SJCRH30 (cell line): ENCODE measurements at places on chromosomes 3 and 15. TPM values are rescaled to one million over a fixed set of nuclear protein-coding genes. Genes with fewer than 3 reads are reported as not detected.

GRCh38 chr3:104176706-104177105 is 1190.0 kb upstream of the ALCAM start:
- H3K27me3 ChIP-seq, result no peaks in the 10 kb centered on the region
- no peaks in the 10 kb centered on the region for H3K4me1 ChIP-seq
- H3K36me3 ChIP-seq, result no peaks in the 10 kb centered on the region
- no peak overlapping the region for H3K4me3 ChIP-seq

GOLGA6L7 gene
- total RNA-seq, result 0.06 and 0.15 TPM in 2 replicates

DNA sequence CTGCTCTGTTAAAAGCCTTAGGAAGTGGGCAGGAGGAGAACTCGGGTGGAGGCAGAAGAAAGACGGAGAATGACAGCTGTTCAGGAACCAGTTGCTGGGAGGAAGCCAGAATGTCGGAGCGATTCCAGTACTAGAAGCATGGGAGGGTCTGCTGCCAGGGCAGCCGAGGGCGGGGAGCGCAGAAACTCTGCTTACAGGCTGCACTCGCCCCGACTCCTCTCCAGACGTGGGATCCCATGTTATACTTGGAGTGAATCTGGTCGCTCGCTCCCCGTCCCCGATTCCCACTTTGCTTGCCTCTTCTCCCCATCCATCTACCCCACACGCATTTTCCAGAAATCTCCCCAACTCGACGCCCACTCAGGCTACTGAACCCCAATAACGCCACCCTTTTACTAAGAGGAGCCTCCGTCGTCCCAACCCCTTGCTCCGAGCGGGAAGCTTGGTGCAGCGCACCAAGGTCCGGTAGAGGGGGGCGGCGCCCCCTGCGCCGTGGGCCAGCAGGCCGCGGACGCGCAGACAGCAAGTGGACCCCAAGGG is 665 bp downstream of the GATM start:
- peak overlapping the region; percentile 94 for H3K27ac ChIP-seq
- peaks cover 23% of the 10 kb centered on the region for H3K4me1 ChIP-seq
- H3K4me3 ChIP-seq, result peak overlapping the region; percentile 82
- peak; percentile 90 for DNase-seq

GRCh38 chr15:31016446-31016915 is 25.1 kb upstream of the MTMR10 start:
- no peak overlapping the region for H3K27ac ChIP-seq
- H3K27me3 ChIP-seq, result no peaks in the 10 kb centered on the region
- no peaks in the 10 kb centered on the region for H3K4me1 ChIP-seq

DNA sequence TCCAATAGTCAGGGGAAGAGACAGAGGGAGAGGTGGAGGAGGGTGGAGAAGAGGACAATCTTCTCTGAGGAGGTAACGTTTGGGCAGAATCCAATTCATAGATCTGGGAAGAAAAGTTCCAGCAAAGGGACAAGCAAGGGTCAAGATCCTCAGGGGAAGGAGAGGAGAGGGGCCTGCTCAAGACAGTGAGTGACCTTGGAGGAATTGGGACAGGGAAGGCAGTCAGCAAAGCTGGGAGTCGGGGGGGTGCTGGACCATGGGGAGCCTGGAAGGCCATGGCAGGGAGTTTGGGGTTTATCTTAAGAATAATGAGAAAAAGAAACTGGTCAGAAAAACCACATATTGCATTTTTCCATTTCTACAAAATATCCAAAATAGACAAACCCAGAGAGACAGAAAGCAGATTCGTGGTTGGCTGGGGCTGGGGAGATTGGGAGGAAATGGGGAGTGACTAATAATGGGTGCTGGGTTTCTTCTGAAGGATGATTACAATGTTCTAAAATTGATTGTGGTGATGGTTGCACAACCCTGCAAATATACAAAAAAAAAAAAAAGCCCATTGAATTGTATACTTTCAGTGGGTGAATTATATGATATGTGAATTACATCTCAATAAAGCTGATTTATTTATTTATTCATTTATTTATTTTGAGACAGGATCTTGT is 19.6 kb upstream of the SRP14 start:
- no peak overlapping the region for H3K27ac ChIP-seq
- no peaks in the 10 kb centered on the region for H3K36me3 ChIP-seq
- H3K4me1 ChIP-seq, result peaks cover 33% of the 10 kb centered on the region
- no peaks in the 10 kb centered on the region for H3K27me3 ChIP-seq
- no peak for DNase-seq

GPR176 gene
- 14.8 and 16.1 TPM in 2 replicates for total RNA-seq

DNA sequence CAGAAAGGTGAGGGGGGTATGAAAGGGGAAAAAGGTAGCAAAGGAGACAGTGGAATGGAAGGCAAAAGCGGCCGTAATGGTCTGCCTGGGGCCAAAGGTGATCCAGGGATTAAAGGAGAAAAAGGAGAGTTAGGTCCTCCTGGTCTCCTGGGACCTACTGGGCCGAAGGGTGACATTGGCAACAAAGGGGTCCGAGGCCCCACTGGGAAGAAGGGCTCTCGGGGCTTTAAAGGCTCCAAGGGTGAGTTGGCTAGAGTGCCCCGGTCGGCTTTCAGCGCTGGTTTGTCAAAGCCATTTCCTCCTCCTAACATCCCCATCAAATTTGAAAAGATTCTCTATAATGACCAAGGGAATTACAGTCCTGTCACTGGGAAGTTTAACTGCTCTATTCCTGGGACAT is 6.7 kb downstream of the OTOL1 start:
- H3K4me3 ChIP-seq, result no peak overlapping the region
- H3K27ac ChIP-seq, result no peak overlapping the region
- DNase-seq, result no peak
- H3K4me1 ChIP-seq, result no peaks in the 10 kb centered on the region

GRCh38 chr15:47965297-47965696 is 155.5 kb upstream of the SLC24A5 start:
- no peak overlapping the region for H3K4me3 ChIP-seq
- H3K27me3 ChIP-seq, result no peaks in the 10 kb centered on the region
- H3K4me1 ChIP-seq, result no peaks in the 10 kb centered on the region

DNA sequence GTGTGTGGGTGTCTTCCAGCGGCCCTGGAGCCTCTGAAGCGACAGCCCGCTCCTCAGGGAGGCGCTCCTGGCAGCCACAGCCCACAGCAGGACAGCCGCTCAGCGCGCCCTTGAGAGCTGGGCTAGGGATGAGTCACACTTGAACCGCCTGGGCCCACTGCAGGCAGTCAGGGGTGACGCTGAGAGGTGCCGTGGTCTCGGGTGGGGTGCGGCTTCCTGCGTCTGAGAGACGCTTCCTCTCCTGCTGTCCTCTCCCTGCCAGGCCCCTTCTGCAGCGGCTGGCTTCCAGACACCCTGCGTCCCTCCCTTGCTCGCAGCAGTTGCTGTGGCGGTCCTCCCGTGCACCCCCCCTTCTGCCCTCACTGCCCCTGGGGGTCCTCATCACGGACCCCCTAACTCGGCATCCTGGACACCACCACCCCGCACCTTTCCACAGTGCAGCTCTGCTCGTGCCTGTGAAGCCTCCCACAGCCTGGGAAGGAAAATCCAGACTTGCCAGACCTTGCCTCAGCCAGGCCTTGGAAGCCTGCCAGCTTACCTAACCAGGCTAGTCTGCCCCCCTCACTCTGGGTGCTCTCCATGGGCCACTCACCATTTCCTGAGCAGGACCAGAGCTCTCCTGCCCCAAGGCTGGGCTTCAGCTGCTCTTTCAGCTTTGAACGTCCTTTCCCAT is 1.1 kb upstream of the SPTBN5 start:
- peak; percentile 86 for DNase-seq
- H3K27me3 ChIP-seq, result no peaks in the 10 kb centered on the region
- H3K4me3 ChIP-seq, result peak overlapping the region; percentile 42
- H3K27ac ChIP-seq, result peak overlapping the region; percentile 64
- H3K36me3 ChIP-seq, result peaks cover 10% of the 10 kb centered on the region

COX5A gene
- 212 and 220 TPM in 2 replicates for total RNA-seq

GRCh38 chr15:50797926-50798325 is 32.4 kb upstream of the SPPL2A start:
- H3K36me3 ChIP-seq, result no peaks in the 10 kb centered on the region
- H3K4me3 ChIP-seq, result no peak overlapping the region
- no peaks in the 10 kb centered on the region for H3K4me1 ChIP-seq
- no peak for DNase-seq

- H3K27me3 ChIP-seq, result no peaks in the 10 kb centered on the region; the same call in 1 of the 2 replicates
- H3K4me3 ChIP-seq, result no peak overlapping the region
- no peak overlapping the region for H3K27ac ChIP-seq
- no peaks in the 10 kb centered on the region for H3K4me1 ChIP-seq
These were observed 45.2 kb downstream of the HOMER2 start for GRCh38 chr15:82907350-82907749.

GRCh38 chr15:72198356-72199204 is 993 bp upstream of the GRAMD2A start:
- H3K4me3 ChIP-seq, result no peak overlapping the region
- no peak overlapping the region for H3K27ac ChIP-seq
- H3K36me3 ChIP-seq, result peaks cover 58% of the 10 kb centered on the region
- H3K4me1 ChIP-seq, result peaks cover 24% of the 10 kb centered on the region
- no peaks in the 10 kb centered on the region for H3K27me3 ChIP-seq

SAMMSON gene
- 0.08 TPM in 1 of 2 replicates, not detected in the other for total RNA-seq

- no peaks in the 10 kb centered on the region for H3K36me3 ChIP-seq
- H3K4me3 ChIP-seq, result no peak overlapping the region
- DNase-seq, result no peak
- H3K4me1 ChIP-seq, result no peaks in the 10 kb centered on the region
These were observed 69.3 kb downstream of the CHST2 start for GRCh38 chr3:143188881-143189280.

GRCh38 chr3:43736558-43737440 is 46.1 kb downstream of the ABHD5 start:
- peak overlapping the region; percentile 39; the same call in 1 of the 2 replicates for H3K27ac ChIP-seq
- H3K4me1 ChIP-seq, result peaks cover 10% of the 10 kb centered on the region
- DNase-seq, result peak; percentile 27
- H3K36me3 ChIP-seq, result no peaks in the 10 kb centered on the region
- H3K27me3 ChIP-seq, result no peaks in the 10 kb centered on the region

GRCh38 chr15:49428409-49429095 is 5.5 kb downstream of the FGF7 start:
- no peaks in the 10 kb centered on the region for H3K27me3 ChIP-seq
- no peak overlapping the region for H3K4me3 ChIP-seq
- DNase-seq, result no peak
- no peak overlapping the region for H3K27ac ChIP-seq

IQCF5 gene
- not detected in 2 replicates for total RNA-seq

EIF1B gene
- 21.7 and 22.3 TPM in 2 replicates for total RNA-seq

DNA sequence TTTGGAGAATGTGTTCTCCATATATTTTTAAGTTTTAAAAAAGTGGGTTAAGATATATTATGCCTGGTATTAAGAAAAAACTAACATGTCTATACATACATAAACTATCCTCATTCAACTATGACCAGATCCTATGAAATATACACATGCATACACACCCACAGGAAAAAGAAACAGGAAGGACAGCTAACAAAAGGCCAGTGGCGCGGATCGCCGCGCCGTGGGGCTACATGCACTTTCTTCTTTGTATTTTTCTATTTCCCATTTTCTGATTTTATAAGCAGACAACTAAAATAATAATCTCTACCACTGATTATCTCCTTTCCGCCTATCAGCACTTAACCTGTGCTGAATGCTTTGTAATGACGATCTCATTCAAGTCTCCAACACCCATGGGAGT is 160.1 kb downstream of the OR4M2 start:
- no peaks in the 10 kb centered on the region for H3K27me3 ChIP-seq
- DNase-seq, result no peak
- no peak overlapping the region for H3K4me3 ChIP-seq
- no peaks in the 10 kb centered on the region for H3K36me3 ChIP-seq
- H3K4me1 ChIP-seq, result no peaks in the 10 kb centered on the region
- H3K27ac ChIP-seq, result no peak overlapping the region

MYLK gene
- 3.2 and 4.3 TPM in 2 replicates for total RNA-seq

MME gene
- total RNA-seq, result 71.1 and 71.5 TPM in 2 replicates

GRCh38 chr15:79562899-79563298 is 130.8 kb downstream of the MINAR1 start:
- no peak for DNase-seq
- no peaks in the 10 kb centered on the region; the same call in 1 of the 2 replicates for H3K27me3 ChIP-seq
- H3K27ac ChIP-seq, result no peak overlapping the region
- H3K36me3 ChIP-seq, result no peaks in the 10 kb centered on the region
- no peak overlapping the region for H3K4me3 ChIP-seq

HYAL2 gene
- 41.7 and 47.2 TPM in 2 replicates for total RNA-seq

DNA sequence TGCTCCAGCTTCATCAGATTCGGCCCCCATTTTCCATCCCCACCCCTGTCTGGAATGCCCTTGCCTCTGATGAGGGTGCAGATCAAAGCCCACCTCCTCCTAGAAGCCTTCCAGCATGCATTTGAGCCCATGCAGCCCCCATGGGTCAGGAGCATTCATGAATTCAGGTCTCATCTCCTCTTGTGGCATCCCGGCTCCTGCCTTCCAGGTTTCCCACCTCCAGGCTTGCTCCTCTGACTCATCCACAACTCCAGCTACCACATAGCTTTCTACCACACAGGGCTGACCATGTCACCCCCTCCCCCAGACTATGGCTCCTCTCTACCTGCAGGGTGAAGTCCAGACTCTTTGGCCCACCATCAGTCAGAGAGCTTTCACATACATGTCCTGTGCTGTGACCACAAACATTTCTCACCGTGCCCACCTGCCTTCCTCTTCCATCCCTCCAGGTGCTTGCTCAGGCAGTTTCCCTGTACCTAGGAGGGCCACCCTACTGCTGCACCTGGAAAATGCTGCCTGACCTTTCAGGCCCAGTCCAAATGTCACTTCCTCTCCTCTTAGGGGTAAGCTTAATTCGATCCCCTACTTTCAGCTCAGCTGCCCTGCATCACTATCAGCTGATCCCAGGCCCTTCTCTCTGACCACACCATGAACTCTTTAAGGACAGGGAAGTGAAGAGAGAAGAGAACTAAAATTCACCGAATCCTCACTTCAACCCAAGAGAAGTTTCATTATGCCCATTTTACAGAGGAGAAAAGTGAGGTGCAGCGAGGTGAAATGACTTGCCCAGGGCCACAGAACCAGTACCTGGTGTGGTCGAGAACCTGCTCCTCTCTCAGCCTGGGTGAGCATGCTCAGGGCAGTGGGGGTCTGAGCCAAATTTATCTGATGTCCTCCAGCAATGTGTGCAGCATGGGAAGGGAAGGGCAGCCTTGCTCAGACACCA is 13.7 kb upstream of the FGD5 start:
- no peaks in the 10 kb centered on the region for H3K36me3 ChIP-seq
- DNase-seq, result no peak
- H3K27ac ChIP-seq, result no peak overlapping the region
- no peaks in the 10 kb centered on the region for H3K4me1 ChIP-seq
- H3K4me3 ChIP-seq, result no peak overlapping the region

DNA sequence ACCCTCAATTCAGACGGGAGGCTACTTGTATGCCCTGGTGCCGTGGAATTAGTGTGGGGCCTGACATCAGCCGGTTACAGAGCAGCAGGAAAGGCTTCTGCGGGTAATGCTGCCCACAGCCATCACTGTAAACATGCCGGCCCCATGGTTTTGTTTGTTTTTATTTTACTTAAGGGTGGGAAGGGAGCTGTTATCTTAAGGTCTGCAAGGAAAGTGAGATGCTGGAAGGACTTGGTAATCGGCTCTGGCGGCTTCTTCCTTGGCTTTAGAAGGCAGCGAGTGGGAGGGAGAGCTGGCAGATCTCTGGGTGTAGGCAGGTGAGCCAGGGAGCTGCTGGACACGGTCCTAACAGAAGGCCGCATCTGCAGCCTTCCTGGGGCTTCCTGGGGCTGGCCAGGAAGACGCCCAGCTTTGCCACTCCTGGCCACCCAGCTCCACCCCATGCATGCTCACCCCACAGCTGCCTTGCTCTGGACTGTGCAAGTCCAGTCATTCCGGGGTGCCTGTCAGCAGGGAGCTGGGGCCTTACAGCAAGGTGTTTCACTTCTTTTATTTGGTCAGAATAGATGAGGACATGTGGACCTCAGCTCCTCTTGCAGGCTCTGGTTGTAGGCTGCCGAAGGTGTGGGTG is 54.1 kb upstream of the FURIN start:
- H3K4me1 ChIP-seq, result peaks cover 26% of the 10 kb centered on the region
- DNase-seq, result no peak
- no peaks in the 10 kb centered on the region for H3K27me3 ChIP-seq
- no peak overlapping the region for H3K27ac ChIP-seq
- H3K4me3 ChIP-seq, result no peak overlapping the region
